NCI-H1436 (cell line): ENCODE measurements at places on chromosomes 5 and 9.

GRCh38 chr9:130026583-130027340 lies 16.2 kb downstream of the FNBP1 start:
- no peak for DNase-seq

GRCh38 chr9:130982636-130983358 lies 26.2 kb upstream of the LAMC3 start:
- no peak for DNase-seq

- no peak for DNase-seq
These were observed 978 bp downstream of the CFAP157 start for GRCh38 chr9:127707766-127708165.

DNA sequence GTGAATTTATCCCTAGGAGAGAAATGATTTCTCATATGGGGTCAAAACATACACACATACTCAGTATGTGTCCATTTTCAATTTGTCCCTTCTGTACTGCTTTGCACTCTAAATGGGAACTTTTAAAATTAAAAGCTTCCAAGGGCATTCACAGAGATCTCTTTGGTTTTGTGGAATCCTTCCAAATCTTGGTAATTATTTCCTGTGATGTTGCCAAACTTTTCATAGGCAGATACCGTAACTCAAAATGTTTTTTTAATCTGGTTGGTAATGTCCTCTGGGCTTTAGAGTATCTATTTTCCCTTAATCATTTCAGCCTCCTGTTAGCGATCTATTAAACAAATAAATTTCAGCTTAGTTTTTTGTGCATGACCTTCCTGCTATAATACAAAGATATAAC lies 282.4 kb downstream of the ARHGEF28 start:
- DNase-seq, result no peak

DNA sequence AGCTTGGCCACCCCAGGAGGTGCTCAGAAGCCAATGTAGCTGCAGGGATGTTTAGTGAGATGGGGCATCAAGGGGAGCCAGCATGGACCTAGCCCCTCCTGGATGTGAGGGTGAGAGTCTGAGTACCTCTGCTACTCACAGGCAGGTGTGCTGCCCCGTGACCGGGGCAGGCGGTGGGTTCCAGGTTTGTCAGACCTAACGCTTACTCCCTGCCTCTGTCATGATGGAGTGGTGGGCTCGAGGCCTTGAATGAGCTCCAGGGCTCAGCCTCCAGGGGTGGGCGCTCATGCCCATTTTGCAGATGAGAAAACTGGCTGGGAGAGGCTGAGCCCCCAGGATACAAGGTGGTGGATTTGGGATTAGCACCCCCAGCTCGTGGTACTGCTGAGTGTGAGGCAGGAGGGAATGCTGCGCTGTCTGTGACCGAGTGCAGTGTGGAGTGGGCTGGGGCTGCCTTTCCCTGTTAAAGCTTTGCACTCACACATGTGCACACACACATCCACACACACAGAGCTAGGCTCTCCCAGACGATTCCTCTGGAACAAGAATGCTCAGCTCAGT lies 1.5 kb downstream of the RXRA start:
- DNase-seq, result no peak

GRCh38 chr9:111874500-111874899 lies 22.1 kb upstream of the UGCG start:
- DNase-seq, result no peak

DNA sequence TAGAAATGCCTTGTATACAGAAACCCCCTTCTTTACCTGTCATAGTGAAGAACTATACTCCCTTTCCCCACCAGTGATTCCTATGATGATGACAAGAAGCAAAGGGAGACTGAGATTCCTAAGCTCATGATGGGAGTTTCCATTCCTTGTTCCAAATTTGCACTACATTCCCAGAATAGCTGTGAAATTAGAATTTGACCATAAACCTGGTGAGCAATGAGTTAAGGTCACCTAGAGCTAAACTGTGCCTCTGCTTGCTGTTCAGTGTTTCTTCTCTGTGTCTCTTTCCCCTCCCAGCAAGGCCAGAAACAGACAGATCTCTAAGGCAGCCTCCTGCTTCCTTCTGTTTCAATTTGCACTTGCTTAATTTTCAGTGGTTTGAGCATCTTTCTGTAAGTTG lies 332.1 kb downstream of the PIK3R1 start:
- DNase-seq, result no peak

GRCh38 chr9:70093944-70094343 lies 50.3 kb downstream of the MAMDC2 start:
- peak; percentile 13 for DNase-seq

DNA sequence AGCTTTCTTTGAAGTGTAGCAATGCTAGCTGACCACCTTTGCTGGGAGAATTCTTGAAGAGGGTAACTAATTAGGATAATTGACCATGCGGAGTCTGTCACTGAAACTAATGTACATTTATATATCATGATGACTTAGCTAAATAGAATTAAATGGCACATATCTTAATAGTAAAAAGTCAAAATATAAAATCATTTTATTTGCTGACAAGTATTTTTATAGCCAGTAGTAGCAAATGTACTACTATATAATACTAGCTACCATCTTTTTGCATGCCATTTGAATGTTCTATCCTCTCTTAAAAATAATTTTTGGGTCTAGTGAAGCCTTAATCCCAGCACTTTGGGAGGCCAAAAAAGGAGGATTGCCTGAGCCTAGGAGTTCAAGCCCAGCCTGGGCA lies 605.8 kb upstream of the COX7C start:
- DNase-seq, result no peak

GRCh38 chr5:142548739-142549275 lies 137.1 kb downstream of the FGF1 start:
- peak; percentile 84 for DNase-seq

- DNase-seq, result no peak
These were observed 146.4 kb downstream of the GCNT1 start for GRCh38 chr9:76605321-76605900.

- DNase-seq, result no peak
These were observed 103.3 kb upstream of the ADAMTS19 start for GRCh38 chr5:129356846-129357245.

DNA sequence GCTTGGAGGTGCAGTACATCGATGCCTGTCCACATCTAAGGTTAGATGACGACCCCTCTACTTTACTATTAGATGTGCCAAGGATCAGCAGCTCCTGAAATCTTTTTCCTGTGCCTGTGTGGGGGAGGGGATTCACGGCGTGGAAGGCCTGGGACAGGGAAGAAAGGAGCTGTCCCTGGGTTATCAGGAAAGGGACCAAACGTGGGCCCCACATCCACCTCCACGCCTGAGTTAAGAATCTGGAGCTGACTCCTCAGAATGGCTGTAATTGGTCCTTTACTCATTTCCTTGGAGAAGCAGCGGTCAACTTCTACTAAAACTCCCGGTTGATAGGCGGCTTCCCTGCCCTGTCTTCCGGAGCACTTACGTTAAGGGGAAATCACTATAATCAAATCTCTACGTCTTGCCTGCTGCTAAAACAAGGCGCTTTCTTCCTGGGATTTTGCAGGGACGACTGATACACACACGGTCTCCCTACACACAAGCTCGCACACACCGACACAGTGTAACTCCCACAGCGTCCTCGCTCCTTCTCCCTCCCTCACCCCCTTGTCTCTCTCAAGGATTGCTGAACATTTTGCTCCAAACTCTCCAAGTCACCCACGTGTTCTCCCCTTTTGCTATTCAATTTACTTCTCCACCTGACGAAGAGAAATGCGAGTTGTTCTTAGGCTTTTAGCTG lies 1.4 kb downstream of the PDE4D start:
- DNase-seq, result no peak

DNA sequence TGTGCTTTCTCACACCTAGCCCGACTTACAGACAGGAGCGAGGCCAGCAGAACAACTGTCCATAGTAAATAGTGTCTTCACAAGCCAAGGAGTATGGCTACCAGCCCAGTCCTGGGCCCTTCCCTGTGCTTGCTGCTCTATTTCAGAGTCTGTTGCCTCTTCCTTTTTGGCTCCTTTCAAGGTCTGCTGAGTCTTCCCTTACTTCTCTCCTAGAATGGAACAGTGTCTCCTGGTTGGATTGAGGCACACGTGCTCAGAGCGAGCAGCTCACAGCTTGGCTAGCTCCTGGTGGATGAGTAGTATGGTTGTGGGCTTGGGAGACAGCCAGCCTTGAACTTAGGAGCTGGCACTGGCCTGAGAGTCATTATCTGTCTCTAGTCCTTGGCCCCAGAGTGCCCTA lies 72.8 kb downstream of the TLE4 start:
- no peak for DNase-seq

DNA sequence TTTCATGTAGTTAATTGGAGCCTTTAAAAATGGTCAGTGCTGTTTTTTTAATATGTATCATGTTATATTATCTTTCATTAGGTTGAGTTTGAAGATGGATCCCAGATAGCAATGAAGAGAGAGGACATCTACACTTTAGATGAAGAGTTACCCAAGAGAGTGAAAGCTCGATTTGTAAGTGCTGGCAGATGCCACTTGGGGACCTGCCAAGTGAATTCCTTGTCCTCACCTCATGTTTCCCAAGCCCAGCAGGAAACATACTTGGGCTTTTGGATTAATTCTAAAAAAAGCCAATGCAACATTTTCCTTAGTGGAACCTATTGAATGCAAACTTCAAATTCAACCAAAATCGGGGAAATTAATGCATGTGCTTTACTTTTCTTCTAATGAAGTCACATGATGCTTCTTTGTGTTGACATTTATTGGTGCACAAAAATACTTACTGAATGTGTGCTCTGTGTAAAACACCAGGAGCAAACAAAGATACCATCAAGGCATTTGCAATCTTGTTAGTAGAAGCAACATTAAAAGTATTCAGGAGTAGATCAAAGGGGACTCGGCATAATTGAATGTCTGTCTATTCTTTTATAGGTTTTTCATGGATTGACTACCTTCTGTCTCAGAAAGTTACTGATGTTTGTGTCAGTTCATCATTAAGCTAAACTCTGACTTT lies 412.1 kb downstream of the KDM4C start:
- DNase-seq, result no peak

GRCh38 chr5:149747141-149747832 lies 17.2 kb downstream of the PPARGC1B start:
- DNase-seq, result no peak

GRCh38 chr9:35482071-35482470 lies 7.8 kb upstream of the RUSC2 start:
- no peak for DNase-seq

DNA sequence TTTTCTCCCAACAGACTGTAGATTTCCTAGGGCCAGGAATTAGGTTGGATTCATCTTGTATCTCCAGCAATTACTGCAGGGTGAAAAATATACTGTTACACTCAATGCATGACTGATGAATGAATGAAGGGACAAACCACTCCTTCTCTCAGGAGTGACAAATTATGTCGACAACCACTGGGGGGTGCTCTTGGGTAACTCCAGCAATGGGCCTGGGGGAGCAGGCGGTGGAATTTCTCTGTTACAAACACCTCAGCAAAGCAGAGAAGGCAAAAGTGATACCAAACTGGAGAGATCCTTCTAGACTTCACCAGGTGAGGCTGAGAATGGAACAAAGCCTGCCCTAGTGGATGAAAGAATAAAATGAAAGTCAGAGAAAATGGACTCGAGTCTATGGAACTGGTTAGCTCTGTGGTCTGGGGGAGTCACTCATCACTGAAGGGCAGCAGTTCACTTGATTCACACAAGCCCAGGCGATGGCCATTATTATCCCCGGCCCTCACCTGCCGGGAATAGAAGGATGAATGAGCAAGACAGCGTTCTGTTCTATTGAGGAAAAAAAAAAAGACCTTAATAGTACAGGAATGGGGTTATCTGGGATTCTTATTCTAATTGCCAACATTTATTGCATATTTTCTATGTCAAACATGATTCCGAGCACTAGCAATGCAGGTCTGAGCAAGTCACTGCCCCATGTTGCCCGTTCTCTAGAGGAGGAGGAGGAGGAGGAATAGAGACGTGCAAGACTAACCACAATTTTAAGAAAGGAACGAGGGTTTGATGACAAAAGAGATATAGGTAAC lies 341.1 kb downstream of the ASTN2 start:
- peak; percentile 36 for DNase-seq

GRCh38 chr5:177509381-177509951 lies at the start of gene DOK3:
DOK3 (minus strand) TSS chr5:177509826; CDS start chr5:177509540, 286 bp downstream.
- DNase-seq, result no peak

DNA sequence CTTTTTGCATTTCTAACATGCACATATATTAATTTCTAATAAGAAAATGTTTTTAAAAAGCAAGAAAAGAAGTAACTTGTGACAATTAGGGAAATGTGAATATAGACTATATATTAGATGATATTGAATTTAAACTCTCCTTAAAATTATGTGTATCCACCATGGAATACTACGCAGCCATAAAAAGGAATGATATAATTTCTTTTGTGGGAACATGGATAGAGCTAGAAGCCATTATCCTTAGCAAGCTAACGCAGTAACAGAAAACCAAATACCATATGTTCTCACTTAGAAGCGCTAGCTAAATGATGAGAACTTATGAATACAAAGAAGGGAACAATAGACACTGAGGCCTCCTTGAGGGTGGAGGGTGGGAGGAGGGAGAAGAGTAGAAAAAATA lies 23.8 kb upstream of the AP3B1 start:
- DNase-seq, result no peak

- DNase-seq, result peak; percentile 46
These were observed 20.3 kb upstream of the TOR2A start for GRCh38 chr9:127755061-127756060.

GRCh38 chr5:143148771-143149170 lies 254.7 kb downstream of the NR3C1 start:
- no peak for DNase-seq

GRCh38 chr9:129305246-129305645 lies 127.2 kb upstream of the IER5L start:
- no peak for DNase-seq

DNA sequence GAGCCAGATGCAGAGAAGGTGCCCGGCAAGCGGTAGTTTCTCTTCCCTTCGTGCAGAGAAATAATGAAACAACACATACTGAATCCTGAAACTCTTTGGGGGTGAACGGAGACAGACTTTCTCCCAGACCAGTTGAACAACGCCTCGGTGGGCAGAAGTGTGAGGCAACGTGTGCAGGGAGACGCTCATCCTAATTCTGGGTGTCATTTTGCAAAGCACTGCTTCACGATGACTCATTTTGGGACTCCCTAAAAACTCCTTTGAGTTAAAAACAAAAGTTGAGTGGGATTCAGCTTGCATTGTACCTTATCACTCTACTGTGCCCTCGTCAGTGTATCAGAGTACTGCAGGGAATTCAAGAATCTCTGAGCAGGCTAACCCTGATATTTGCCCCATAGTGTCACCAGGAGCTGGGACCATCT lies 3.5 kb upstream of the NEK6 start:
- no peak for DNase-seq

GRCh38 chr5:132260051-132260450 lies 2.6 kb downstream of the PDLIM4 start:
- no peak for DNase-seq
